Thoracic aorta (tissue), 2 donors: ENCODE measurements at places on chromosomes 1 and 21.

GRCh38 chr1:177854951-177855350 lies 114.9 kb downstream of the SEC16B start:
- H3K36me3 ChIP-seq = no peaks in the 10 kb centered on the region

DNA sequence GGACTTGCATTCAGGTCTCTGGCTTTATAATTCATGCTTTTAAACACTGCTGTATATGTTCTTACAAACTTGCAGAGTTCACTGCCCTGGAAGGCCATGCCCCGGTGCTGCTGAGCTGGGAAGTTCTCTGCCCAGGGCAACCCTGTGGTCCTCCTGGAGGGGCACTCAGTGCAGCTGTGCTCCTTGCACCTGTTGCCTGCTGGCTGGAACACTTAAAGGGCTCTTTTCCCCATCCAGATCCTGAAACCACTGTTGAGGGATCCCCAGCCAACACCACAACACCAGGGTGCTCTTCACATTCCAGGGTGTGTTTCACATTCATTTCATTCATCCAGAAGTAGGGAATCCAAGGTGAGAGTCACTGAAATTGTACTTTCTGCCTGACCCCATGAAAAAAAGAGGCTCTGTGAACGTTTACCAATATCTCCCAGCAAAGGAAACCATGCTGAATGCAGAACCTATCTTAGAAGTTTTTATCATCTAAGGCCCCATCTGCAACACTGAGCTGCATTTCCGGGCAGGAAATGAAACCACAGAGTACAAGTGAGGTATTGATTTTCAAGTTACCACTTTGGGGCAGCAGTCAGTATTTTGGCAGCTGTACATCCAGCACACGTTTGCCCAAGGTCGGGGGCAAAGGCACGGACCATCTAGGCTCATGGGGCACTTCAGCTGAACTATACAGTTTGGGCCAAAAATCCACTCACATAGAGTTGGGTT lies 16.4 kb upstream of the KIAA0040 start:
- DNase-seq = no peak
- H3K4me1 ChIP-seq = no peaks in the 10 kb centered on the region
- no peak overlapping the region for H3K4me3 ChIP-seq
- no peaks in the 10 kb centered on the region for H3K36me3 ChIP-seq

DNA sequence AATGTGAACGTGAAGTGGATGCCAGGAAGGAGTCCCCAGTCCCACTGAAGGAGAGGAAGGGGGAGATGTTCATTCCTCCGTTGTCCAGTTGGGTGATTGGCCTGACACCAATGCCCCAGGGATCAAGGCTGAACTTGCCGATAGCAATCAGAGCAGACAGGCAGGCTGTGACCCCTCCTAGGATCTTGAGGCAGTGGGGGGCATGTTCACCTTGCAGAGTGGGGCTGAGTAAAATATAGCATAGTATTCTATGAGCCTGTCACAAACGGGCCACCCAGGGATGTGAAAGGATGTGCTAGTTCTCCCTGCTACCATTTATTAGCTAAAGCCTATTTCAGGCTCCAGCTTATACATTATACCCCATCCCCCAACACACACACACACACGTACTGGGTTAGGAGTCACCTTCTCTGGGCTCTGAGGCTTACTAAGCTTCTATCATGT lies 80.7 kb upstream of the CD34 start:
- DNase-seq = no peak
- no peaks in the 10 kb centered on the region for H3K4me1 ChIP-seq
- no peaks in the 10 kb centered on the region for H3K27me3 ChIP-seq
- H3K36me3 ChIP-seq = no peaks in the 10 kb centered on the region
- no peak overlapping the region for H3K4me3 ChIP-seq

DNA sequence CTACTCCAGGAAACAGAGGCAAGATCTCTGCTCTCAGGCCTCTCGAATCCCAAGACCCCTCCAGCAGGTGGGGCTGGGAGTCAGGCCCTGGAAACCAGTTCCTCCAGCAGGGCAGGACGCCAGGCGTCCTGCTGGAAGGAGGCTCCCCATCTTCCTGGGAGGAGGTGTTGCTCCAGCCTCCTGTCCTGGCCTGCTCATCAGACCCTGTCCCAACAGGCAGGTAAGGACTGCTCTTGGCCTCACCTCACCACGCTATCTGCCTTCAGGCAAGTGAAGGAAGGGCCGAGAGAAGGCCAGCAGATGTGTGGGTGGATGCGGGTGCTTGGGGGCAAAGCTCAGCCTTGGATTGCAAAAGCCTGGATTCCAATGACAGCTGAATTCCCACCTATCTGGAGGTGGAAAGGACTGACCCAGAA lies 82.9 kb downstream of the SSBP3 start:
- H3K4me1 ChIP-seq = peaks cover 47% of the 10 kb centered on the region
- H3K27ac ChIP-seq = no peak overlapping the region

DNA sequence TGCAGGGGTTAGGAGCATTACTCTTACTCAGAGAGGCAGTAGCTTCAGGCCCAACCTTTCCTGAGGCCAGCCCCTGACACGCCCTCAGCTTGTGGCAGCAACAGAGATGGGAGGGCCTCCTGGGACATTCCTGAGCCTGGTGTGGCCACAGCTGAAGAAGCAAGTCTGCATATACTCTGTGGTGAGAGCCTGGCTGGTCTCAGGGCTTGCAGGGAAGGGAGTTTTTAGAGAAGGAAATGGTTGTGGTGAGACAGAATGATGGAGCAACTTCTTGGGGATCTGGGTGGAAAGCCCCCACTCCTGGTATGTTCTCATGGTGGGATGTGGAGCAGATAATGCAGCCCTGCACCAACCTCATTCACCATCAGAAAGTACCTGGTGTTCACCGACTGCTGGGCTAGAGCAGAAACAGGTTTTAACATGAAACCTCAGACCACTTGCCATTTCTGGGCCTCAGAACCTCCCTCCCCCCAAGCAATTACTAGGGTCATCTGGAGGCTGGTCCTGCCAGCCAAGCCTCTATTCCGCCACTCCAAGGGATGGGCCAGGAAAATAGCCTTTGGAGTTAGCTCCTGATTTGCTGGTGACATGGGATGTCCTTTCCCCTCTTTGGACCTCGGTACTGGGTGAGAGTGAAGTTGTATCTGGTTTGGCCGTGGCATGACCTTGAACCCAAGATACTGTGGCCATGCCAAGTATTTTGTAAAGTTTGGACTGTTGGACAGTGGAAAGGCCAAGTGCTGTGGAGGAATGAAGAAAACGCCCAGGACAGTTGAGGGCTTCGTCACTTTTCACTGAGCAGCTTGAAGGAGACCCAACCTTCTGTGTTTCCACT lies 28.1 kb upstream of the RNF19B start:
- DNase-seq = peak; percentile 31
- peaks cover 30% of the 10 kb centered on the region for H3K4me1 ChIP-seq
- no peaks in the 10 kb centered on the region for H3K36me3 ChIP-seq
- no peak overlapping the region for H3K4me3 ChIP-seq
- H3K27me3 ChIP-seq = no peaks in the 10 kb centered on the region

- no peaks in the 10 kb centered on the region for H3K36me3 ChIP-seq
- DNase-seq = no peak
- H3K27me3 ChIP-seq = no peaks in the 10 kb centered on the region
- peaks cover 5% of the 10 kb centered on the region for H3K4me1 ChIP-seq
- H3K4me3 ChIP-seq = no peak overlapping the region
- H3K27ac ChIP-seq = no peak overlapping the region
Measured at GRCh38 chr1:45299981-45300668, 26.6 kb upstream of the HPDL start.

- H3K27me3 ChIP-seq = no peaks in the 10 kb centered on the region
- H3K36me3 ChIP-seq = no peaks in the 10 kb centered on the region
- DNase-seq = no peak
- H3K4me1 ChIP-seq = peaks cover 27% of the 10 kb centered on the region
Measured at GRCh38 chr1:85317560-85317959, 41.1 kb upstream of the BCL10 start.

DNA sequence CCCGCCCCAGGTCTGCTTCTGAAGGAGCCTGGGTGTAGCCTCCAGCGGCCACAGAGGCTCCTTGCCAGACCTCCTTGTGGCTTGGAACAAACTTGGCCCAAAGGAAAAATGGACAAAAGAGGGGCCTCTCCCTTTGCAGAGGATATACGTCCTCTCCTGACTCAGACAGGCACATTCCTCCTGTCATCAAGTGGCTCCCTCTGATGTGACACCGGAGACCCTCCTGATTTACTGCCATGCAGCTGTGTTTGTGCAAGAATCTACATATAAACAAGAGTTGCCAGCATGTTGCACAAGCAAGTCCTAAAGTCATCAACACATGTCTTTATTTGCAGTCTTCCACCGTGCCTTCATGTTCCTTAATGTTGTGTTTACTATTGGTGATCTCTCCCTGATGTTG lies 54.1 kb upstream of the F3 start:
- no peak overlapping the region for H3K4me3 ChIP-seq
- no peaks in the 10 kb centered on the region for H3K36me3 ChIP-seq
- no peak for DNase-seq

GRCh38 chr1:13513895-13514546 lies at the start of gene LRRC38:
Gene LRRC38, minus strand, starts transcription at chr1:13514003. Its CDS starts 410 bp downstream, at chr1:13513593.
- H3K27me3 ChIP-seq = no peaks in the 10 kb centered on the region
- no peak within 1 kb of the TSS for H3K4me3 ChIP-seq
- H3K27ac ChIP-seq = no peak within 1 kb of the TSS
- no peaks in the 10 kb centered on the region for H3K4me1 ChIP-seq
- no peak for DNase-seq
